Omental fat pad (tissue), 4 donors: ENCODE measurements at places on chromosomes 13 and 19.

GRCh38 chr13:44004878-44005277, 125.2 kb downstream of the LACC1 start:
- no peak for DNase-seq

GRCh38 chr13:51733374-51734298, 70.3 kb downstream of the DHRS12 start:
- no peak for DNase-seq

DNA sequence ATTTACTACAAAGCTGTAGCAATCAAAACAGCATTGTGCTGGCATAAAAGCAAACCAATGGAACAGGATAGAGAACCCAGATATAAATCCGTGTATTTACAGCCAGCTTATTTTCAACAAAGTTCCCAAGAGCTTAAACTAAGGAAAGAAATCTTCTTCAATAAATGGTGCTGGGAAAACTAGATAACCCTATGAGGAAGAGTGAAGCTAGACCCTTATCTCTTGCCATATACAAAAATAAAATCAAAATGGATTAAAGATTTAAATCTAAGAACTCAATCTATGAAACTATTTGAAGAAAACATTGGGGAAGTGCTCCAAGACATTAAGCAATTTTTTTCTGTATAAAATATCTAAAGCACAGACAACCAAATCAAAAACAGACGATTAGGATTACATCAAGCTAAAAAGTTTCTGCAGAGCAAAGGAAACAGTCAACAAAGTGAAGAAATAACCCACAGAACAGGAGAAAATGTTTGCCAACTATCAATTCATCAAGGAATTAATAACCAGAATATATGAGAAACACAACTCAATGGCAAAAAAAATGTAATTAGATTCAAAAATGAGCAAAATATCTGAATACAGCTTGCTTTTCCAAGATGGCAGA, 480.7 kb downstream of the LMO7 start:
- no peak for DNase-seq

- DNase-seq: no peak
Observed at GRCh38 chr13:100714478-100714877, 39.9 kb upstream of the TMTC4 start.

- DNase-seq: no peak
Observed at GRCh38 chr13:41492432-41493260, 35.3 kb downstream of the RGCC start.

DNA sequence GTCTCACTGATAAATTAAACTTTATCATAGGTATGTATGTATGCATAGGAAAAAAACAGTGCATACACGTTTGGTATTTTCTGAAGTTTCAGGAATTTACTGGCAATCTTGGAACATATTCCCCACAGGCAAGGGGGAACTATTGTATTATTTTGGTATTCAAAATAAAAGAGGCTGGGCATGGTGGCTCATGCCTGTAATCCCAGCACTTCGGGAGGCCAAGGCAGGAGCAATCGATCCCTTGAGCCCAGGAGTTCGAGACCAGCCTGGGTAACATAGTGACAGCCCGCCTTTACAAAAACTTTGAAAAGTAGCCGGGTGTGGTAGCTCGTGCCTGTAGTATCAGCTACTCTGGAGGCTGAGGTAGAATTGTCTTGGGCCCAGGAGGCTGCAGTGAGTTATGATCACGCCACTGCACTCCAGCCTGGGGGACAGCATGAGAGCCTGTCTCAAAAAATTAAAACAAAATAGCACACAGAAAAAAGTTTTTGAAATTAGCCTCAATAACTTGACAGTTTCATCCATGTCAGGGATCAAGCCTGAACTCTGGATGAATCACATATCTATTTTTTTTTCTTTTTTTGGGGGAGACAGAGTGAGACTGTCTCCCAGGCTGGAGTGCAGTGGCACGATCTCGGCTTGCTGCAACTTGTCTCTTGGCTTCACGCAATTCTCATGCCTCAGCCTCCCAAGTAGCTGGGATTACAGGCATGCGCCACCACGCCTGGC, 29.1 kb upstream of the HOMER3 start:
- DNase-seq: no peak
